ENCODE measurements at places on chromosomes 16 and 17.

DNA sequence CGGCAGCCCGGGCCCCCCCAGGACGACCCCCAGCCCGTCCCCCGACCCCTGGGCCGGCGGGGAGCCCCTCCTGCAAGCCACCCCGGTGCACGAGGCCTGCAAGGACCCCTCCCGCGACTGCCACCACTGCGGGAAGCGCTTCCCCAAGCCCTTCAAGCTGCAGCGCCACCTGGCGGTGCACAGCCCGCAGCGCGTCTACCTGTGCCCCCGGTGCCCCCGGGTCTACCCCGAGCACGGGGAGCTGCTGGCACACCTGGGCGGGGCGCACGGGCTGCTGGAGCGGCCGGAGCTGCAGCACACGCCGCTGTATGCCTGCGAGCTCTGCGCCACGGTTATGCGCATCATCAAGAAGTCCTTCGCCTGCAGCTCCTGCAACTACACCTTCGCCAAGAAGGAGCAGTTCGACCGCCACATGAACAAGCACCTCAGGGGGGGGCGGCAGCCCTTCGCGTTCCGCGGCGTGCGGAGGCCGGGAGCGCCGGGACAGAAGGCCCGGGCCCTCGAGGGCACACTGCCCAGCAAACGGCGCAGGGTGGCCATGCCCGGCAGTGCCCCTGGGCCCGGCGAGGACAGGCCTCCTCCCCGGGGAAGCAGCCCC, 15.6 kb upstream of the ZFPM1 start:
- DNase-seq: no peak

DNA sequence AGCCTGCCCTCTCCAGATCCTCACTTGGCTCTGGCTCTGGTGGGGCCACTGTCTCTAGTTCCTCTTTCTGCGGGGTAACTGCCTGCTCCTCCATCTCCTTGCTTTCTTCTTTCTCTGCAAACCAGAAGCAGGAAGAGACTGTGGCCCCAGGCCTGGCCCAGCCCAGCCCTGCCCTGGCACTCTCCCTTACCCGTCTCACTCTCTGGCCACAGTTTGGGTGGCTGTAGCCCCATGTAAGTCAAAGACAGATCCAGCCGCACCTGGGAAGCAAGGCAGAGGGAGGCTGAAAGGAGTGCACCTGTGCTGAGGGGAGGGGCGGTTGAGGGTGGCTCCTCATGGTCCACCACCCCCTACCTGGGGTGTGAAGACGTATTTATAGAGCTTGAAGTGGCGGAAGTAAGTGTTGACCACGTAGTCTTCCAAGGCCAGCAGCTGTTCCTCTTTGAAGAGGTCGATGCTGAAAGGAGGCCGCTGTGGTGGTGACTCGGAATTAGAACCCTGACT, 2.8 kb downstream of the CFAP119 start:
- DNase-seq: no peak

DNA sequence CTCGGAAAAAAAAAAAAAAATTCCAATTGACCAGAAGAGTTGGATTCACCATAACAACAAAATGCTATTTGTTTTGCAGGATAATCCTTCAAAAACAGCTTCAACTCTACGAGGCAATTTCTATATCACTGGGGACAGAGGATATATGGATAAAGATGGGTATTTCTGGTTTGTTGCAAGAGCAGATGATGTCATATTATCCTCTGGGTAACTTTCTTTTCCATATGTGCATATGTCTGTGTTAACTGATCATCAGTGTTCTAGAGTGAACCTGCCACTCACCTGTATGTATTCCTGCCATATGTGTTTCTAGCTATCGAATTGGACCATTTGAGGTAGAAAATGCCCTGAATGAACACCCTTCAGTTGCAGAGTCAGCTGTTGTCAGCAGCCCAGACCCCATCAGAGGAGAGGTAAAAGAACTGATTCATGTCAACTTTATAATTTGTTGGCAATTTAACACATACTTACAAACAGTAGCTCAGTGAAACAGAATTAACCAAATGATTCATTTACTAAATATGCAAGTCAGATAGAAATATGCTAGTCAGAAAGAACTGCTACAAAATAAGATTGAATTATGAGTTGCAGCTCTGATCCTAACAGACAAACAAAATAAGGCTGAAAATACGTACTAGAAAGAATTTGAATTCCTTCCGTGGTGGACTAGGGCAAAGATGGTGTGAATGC, 14.2 kb downstream of the ERI2 start:
- no peak for DNase-seq

- no peak for DNase-seq
These were observed 3.7 kb downstream of the CETP start for GRCh38 chr16:56965149-56966092.

DNA sequence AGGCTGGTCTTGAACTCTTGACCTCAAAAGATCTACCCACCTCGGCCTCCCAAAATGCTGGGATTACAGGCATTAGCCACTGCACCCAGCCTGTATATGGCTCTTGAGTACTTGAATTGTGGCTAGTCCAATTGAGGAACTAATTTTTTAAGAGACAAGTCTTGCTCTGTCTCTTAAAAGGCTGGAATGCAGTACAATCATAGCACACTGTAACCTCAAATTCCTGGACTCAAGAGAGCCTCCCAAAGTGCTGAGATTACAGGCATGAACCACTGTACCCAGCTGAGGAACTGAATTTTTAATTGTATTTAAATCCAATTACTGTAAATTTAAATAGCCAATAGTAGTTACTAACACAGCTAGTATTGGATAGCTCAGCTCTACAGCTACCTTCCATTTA, 50.6 kb downstream of the MED13 start:
- no peak for DNase-seq

DNA sequence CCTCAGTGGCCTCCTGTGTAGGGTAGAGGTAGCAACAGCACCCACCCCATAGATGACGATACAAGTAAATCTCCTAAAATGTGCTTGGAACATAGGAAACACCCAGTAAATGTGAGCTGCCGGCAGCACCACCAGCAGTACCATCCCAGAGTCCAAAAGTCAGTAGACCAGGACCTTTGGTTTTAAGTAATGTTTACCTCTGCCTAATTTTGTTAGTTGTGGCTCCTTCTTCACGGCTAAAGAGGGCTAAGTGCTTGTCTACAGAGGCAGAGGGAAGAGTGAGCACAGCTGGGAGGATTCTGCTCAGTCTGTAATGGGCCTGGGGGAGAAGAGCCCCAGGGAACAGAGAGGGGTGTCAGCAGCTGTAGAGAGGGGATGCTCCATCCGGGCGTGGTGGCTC, 91.3 kb upstream of the FBXO47 start:
- no peak for DNase-seq

DNA sequence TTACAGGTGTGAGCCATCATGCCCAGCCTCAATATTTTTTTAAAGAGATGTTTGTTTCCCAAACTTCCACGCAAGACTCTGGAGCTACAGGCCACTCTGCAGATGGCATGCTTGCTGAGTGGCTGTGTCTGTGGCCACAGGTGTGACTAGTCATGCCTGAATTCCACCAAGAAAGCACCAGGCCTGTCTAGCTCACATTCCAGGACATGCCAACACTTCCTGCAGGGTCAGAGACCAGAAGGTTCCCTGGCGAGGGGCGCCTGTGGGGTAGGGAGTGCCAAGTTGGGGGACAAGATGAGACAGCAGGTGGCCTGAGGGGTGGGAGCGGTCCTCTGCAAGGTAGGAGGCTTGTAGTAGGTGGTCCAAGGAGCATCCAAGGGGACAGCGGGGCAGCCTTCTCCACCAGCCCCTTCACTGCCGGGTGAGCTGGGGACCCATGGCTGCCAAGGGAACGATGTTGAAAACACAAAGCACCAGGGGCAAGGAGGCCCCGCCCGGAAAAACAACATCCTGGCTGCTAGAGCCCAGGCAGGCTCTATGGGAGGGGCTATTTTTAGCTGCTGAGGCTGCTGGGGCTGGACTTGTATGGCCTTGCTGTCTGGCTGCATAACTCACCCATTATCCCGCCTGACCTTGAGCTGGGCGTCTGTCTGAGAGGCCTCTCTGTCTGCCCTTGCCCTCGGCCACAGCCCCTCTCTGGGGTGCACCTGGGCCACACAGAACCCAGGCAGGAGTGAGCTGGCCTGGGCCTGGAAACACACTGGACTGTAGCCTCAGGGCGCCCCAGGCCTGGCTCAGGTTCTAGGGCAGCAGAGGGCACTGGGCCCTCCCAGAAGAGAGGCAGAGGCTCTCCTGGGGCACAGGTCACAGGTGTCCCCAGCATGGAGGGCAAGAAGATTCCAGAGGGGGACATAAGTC, 5.7 kb downstream of the TRIM47 start:
- no peak for DNase-seq

DNA sequence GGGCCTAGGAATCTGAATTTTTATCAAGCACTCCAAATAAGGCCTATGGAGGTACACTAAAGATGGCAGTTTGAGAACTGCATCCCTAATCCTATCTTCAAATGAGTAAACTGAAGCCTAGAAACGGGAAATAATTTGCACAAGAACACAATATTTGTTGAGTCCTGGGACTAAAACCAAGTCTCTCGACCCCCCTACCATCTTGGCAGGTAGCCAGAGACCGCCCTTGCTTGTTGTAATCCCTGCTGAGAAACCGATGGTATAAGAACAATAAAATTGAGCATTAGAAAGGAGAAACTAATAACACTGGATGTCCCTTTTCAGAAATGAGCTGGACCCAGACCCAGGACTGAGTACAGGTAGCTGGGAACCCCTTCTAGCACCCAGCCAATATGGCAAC, 24.4 kb downstream of the ADAMTS18 start:
- no peak for DNase-seq

DNA sequence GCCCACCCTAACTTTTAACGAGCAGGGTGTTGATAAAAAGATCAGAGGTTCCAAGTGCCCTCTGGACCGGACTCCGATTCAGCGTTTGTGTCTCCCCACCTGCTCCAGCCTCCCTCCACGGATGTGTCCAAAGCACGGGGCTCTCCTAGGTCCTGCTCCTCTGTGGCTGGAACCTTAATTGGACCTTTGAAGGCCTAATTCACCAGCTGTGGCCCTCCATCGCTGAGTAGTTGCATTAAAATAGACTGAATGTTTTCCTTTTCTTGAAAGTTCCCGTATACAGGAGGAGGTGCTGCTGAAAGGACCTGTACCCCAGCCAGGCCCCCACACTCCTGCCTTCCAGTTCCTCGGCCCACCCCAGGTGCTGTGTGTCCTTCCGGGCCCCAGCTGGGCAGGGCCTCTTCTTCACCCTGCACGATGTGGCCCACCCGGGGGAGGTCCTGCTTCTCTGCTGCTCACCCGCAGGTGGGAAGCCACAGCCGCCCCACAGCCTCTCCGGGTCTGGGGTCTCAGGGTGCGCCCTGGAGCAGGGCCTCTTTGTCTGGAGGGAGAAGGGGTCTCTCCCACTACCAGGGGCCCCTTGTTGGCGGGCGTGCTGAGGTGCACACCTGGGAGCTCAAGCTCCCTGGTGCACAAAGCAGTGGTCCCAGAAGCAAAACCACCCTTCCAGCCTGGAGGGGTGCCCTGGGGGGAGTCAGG, 1.3 kb upstream of the CACNA1H start:
- no peak for DNase-seq

- DNase-seq: no peak
These were observed 27.6 kb upstream of the LGALS9 start for GRCh38 chr17:27603421-27603770.

GRCh38 chr17:32443827-32444300, 446 bp upstream of the PSMD11 start:
- no peak for DNase-seq

GRCh38 chr17:72385475-72385874, 264.7 kb downstream of the SOX9 start:
- no peak for DNase-seq

- no peak for DNase-seq
These were observed 54.9 kb upstream of the GNG13 start for GRCh38 chr16:855471-855870.

- no peak for DNase-seq
These were observed 97.5 kb downstream of the AMFR start for GRCh38 chr16:56327929-56328258.

GRCh38 chr17:39695089-39695474, 4.8 kb upstream of the ERBB2 start:
- no peak for DNase-seq

GRCh38 chr16:72835086-72835485, 212.8 kb downstream of the ZFHX3 start:
- DNase-seq: no peak

GRCh38 chr17:76265624-76266243, 586 bp downstream of the UBALD2 start:
- no peak for DNase-seq

DNA sequence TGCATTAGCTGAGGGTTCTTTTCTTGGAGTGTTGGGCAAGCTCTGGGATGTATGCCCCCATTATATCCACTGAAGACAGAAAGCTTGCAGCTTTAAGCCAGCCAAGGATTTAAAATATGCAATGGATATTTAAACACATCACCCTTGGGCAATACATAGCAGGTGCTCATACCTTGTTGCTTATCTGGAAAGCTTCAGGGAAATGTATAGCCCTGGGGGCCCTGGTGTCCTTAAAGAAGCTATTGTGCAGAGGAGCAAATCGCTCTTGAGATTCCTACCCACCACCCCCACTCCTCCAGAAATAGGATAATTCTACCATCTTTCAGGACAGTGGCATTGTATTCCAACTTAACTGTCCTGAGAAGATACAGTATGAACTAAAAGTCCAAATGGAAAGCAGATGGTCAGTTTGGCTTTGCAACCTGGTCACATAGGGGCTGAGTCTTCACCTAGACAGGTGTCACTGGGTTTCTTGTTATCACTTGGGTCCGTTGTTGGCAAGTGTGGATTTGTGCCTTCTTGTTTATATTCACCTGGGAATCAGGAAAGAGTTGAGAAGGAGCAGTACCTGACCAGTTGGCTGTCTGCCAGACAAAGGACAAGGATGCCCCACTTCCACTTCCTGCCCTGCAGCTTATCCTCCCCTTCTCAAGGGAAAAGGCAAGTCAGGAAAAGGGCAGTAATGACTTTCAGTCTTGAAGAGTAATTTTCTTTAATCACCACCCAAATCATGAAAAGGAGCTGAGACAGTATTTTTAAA, 3.4 kb downstream of the ANKRD40CL start:
- DNase-seq: no peak

DNA sequence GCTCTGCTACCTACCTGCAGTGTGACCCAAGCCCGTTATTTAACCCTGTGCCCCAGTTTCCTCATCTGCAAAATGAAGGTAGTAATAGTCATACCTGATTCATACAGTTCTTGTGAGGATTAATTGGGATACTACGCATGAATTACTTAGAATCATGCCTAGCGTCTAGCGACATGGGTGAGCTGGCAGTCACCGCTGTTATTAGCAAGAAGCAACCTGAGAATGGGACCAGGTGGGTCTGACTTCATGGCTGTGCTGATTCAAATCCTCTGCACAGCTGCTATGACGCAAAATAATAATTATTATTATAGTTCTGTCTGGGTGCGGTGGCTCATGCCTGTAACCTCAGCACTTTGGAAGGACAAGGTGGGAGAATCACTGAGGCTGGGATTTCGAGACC, 7.9 kb downstream of the SOCS1 start:
- DNase-seq: no peak

- DNase-seq: no peak
These were observed 599.2 kb downstream of the MAF start for GRCh38 chr16:79001156-79001967.

DNA sequence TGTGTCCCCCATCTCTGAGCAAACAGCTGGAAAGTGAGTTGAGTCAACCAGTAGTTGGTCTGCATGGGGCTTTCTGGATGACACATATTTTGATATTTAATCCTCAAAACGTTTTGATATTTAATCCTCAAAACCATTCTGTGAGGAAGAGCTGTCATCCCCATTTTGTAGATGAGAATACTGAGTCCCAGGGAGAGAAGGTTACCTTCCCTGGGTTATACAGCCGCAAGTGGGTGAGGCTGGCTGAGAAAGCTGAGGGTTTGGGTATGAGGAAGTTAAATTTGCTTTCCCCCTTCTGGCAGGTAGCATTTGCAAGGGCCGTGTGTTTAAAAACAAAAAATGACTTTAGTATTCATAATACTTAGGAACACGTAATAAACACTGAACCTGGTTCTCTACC, 447.2 kb downstream of the XYLT1 start:
- DNase-seq: no peak
